NCI-H345 (cell line): ENCODE measurements at places on chromosomes 2 and 18.
A peak's percentile ranks its signal among the peaks of the same experiment; 100 is the strongest.

- no peak for DNase-seq
These were observed 326.6 kb upstream of the COL3A1 start for GRCh38 chr2:188647430-188648070.

GRCh38 chr2:45068571-45069140, 59.4 kb upstream of the SIX2 start:
- no peak for DNase-seq

- peak; percentile 55 for DNase-seq
These were observed 688 bp downstream of the CDH20 start for GRCh38 chr18:61333746-61334490.

- no peak for DNase-seq
These were observed 23.4 kb upstream of the C1D start for GRCh38 chr2:68086166-68086565.

DNA sequence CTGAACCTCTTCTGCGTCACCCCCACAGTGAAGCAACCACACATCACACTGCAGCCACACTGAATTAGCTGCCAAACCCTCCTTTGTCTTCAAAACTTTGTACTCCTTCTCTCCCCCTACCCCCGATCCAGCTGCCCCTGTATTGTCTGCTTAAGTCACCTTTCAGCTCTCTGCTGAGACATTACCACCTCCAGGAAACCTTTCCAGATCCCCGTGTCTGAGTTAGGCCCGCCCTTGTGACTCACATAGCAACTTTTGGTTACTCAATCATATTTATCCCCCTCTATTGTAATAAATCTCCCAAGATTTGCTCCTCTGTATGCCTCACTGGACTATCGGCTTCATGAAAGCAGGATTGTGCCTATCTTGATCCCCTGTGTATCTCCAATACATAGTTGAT, 82.8 kb upstream of the CDCA7 start:
- DNase-seq: no peak

DNA sequence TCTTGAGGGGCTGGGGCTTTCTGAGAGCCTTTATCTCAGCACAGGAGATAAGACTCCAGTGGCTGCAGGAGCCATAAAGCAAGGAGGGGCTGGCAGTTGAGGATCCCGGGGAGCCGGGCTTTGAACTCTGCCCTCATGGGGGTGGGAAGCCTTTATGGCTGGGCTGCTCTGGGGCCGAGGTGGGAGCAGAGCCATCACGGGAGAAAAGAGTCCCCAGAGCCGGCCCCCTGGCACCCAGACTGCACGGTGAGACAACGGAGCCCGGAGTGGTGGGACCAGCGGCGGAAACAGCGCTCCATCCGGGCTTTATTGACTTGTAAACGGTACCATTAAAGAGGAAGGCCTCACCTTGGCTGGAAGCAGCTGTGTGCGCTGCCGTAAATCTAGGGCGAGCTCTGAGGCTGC, 162.6 kb downstream of the MYCN start:
- no peak for DNase-seq

DNA sequence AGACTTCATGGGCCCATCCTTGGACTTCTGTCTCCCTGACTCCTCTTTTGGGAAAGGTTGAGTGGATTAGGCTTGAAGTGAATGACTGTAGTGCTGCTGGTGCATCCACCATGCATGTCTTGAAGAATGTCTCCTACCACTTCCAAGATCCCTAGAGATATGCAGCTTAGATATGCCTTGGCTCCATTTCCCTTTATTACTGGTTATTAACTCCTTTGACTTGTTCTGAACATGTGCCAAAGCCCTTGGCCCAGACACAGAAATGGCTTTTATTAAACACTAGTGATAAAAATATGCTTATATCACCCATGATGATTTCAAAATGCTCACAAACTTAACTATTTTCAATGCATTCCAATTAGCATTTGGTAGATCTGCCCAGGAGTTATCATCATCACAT, 90.0 kb upstream of the SLC14A2 start:
- no peak for DNase-seq

- DNase-seq: no peak
These were observed 5.4 kb downstream of the METTL21A start for GRCh38 chr2:207619764-207620203.

DNA sequence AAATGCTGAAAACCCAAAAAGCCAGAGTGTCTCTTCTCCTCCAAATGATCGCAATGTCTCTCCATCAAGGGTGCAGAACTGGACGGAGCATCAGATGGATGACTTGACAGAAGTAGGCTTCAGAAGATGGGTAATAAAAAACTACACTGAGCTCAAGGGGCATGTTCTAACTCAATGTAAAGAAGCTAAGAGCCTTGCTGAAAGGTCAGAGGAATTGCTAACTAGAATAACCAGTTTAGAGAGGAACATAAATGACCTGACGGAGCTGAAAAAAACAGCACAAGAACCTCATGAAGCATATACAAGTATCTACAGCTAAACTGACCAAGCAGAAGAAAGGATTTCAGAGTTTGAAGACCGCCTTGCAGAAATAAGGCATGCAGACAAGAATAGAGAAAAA, 9.7 kb upstream of the POLE4 start:
- no peak for DNase-seq

- DNase-seq: no peak
These were observed 204.9 kb downstream of the PID1 start for GRCh38 chr2:229066121-229066715.

GRCh38 chr2:99694331-99694730, 204.5 kb upstream of the REV1 start:
- DNase-seq: no peak

GRCh38 chr18:28048612-28049011, 128.3 kb downstream of the CDH2 start:
- peak; percentile 33 for DNase-seq

DNA sequence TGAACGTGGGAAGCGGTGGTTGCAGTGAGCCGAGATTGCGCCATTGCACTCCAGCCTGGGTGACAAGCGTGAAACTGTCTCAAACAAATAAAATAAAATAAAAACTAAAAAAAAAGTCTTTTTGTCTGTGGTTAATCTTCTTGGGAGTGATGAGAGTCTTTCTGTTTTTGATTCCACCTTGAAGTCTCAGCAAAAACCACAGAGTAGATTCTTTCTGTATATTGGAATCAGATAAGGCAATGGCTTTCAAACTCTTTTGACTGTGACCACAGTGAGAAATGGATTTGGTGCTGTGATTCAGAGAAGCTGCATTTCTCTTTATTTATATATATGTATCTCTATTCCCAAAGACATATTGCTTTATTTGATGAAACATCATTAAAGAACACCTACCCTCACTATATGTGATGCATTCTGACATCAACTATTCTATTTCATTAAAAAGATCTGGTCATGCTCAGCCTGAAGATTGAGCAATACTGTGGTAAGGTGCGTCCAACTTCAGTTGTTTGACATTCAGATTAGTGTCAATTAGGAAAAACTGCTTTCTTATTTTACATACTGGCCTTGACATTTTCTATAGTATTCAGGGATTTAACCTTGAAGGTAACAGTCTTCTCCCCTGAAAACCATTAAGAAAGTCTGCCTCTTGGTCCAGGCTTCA, 15.6 kb downstream of the HRH4 start:
- no peak for DNase-seq

DNA sequence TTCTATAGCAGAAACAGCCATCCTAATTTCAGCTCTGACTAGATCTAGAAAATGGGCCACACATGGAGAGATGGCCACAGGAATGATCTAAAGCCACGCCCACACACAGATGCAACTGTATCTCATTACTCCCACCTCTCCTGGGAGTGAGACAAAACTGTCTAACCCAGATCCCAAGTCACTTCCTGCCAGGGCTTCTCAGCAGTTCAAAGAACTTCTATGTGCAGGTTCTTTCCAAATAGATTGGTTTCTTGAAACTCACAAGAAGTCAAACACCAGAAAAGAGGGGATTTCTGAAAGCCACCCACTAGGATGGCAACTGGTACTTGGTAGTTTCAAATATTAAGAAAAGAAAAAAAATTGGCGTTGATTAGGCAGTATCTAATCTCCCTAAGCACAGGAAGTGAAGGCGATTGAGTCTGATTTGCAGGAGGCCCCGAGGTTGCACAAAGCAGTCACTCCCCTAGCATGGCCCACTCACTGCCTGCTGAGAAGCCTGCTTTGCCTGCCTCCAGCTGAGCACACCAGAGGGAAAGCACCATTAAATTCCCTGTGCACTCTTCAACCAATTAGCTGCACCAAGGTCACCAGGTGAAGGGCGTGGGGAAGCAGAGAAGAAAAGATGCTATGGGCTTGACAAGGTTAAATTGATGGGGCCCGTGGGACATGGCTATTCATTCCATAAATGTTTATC, 51.1 kb downstream of the PAPOLG start:
- peak; percentile 71 for DNase-seq

- DNase-seq: no peak
These were observed 19.2 kb downstream of the ITGA6 start for GRCh38 chr2:172446474-172447063.

- no peak for DNase-seq
These were observed 1.6 kb downstream of the ELMOD3 start for GRCh38 chr2:85356186-85356585.

GRCh38 chr2:8627692-8628085, 54.2 kb upstream of the ID2 start:
- no peak for DNase-seq

- DNase-seq: no peak
These were observed 37.0 kb upstream of the LYPD6B start for GRCh38 chr2:149001496-149001895.

- DNase-seq: peak; percentile 77
These were observed 76.1 kb upstream of the PMAIP1 start for GRCh38 chr18:59823596-59824195.

DNA sequence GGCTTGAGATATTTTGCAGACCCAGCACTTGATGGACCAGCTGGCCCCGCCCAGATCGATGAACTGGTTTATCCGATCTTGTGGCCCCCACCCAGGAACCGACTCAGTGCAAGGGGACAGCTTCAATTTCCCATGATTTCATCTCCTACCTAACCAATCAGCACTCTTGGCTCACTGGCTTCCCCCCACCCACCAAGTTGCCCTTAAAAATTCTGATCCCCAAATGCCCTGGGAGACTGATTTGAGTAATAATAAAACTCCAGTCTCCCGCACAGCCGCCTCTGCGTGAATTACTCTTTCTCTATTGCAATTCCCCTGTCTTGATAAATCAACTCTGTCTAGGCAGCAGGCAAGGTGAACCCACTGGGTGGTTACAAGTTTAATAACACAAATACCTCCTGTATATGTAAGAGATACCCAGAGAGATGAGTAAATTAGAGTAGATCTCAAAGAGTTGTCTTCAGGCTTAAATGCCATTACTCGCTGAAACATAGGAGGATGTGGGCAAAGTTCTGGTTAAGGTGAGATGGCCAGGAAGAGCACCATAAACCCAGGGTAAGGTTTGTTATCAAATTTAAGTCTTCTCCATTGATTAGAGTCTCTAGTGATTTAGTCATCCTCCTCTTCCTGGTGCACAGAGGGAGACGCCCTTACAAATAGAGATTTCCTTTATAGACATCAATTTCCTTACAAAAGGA, 222.8 kb downstream of the ARL4C start:
- no peak for DNase-seq

- no peak for DNase-seq
These were observed 481.8 kb downstream of the SPAG16 start for GRCh38 chr2:213766062-213766461.

DNA sequence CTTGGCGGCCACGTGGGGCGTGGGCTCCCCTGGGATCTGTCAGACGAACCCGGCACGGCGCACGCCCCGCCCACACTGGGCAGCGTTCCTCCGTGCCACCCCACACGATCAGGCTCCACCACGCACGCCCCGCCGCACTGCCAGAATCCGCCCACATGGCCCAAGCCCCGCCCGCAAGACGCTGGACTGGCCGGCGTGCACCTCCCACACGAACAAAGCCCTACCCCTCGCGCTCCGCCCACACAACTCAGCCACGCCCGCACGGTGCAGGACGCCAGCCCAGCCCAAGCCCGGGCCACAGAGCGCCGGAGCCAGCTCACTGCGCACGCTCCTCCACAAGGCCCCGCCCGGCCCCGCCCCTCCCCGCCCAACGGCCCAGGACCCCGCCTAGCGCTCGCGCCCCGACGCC, 555 bp downstream of the TMEM18 start:
- peak; percentile 99 for DNase-seq

GRCh38 chr2:232771870-232772269, 4.5 kb downstream of the KCNJ13 start:
- no peak for DNase-seq
